Activated CD8-positive, alpha-beta memory T cell treated with anti-CD3 and anti-CD28 coated beads for 1 hour (primary cell): ENCODE measurements at places on chromosomes 2 and 18.

DNA sequence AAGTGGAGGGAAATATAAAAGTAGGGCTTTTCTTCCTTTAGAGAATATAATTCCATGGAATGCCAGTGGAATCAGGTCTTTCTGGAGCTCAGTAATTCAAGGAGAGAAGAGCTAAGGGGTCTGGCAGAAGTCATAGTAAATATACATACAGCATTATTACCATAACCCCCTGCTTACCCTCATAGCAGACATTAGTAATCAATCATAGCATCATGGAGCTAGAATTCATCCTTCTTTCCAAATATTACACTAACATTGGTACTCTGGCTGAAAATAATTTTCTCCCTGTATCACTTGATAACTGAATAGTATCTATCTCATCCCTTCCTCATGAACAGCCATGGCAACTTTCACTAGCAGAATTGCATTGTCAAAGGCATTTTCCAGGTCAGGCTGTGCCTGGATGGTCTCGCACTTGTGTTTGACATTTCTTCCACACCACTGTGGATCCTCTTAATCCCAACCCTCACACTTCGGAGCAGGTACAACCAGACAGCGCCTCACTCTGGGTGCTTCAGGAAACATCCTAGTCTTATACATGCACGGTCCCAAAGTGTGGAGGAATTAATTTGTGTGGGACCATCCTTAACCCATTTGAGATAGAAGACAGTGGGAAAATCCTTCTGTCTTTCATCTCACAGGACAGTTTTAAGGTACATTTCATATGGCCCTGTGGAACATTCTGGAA is 84.2 kb upstream of the SEC11C start:
- no peak for DNase-seq

GRCh38 chr2:2109186-2109585 is 221.9 kb downstream of the MYT1L start:
- no peak for DNase-seq

GRCh38 chr2:57396355-57397098 is 650.1 kb upstream of the VRK2 start:
- no peak for DNase-seq

GRCh38 chr2:1606046-1606400 is 138.3 kb downstream of the PXDN start:
- DNase-seq = no peak

- DNase-seq = no peak
These were observed 60.4 kb downstream of the RHOB start for GRCh38 chr2:20507166-20507692.

DNA sequence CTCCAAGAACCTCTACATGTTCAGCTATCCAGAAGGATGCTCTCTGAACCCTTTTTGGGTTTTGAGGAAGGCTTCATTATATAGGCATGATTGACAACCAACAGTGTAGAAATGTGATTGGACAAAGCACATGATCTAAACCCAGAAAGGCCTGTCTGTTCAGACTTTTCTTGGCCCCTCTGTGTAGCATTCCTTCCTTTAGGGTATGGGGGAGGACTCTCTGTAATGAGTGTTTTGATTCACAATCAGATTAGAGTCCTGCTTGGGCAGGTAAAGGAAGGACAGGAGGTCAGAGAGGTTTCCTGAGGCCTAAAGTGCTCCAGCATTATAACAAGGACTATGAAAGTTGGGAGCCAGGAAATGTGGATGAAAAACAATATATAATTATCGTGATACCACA is 13.6 kb downstream of the GULP1 start:
- DNase-seq = no peak

DNA sequence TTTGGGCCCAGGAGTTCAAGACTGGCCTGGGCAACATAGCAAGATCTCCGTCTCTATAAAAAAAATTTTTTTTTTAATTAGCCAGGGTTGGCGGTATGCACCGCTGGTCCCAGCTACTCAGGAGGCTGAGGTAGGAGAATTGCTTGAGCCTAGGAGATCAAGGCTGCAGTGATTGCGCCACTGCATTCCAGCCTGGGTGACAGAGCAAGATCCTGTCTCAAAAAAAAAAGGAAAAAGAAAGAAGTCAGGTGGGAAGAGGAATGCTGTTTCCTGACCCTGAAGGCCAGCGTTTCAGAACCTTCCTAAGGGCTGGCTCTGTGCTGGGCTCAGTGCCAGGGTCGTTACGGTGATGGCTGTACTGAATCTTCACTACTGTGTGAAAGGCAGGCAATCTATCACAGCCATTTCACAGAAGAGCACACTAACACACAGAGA is 35.0 kb upstream of the AGAP1 start:
- DNase-seq = no peak

GRCh38 chr18:74476140-74476539 is 19.0 kb upstream of the DIPK1C start:
- DNase-seq = no peak

DNA sequence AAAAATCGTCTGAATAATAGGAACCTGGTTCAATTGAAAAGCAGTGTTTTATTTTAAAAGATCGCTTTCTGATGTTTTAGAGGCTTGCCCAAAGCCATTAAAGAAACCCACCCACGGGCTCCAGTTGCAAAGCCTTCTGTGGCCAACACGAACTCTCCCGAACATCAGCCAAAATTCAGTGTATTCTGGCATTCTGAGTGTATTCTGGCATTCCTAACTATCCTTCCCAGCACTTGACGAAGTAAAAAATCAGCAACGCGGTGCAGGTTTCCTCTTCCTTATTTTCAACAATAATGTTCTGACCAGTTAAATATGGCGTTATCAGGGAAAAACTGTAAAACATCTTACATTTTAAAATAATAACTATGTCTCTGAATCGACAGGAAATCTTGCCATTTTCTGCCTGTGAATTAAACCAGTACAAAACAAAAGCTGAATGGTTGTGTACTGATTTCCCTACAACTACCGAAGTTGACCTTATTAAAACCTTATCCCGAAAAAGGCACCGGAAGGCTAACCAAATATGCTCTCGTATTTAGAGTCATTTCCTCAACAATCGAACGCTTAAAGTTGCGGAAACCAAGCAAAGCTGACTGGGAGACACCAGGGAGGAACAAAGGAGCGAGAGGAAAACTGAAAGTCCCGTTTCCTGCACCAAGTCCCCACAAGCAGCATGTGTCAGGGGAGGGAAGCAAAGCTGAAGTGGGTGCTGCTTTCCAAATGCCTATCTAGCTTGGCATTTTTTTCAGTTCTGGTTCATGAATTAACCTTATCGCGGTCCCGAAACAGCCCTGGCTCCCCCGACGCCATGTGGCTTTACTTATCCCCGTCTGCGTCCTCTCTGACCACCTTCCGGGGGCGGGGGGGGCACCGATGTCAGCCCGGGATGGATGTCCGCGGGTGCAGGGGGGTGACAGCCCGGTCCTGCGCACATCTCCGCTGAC is 44.3 kb downstream of the ZNF516 start:
- DNase-seq = no peak

GRCh38 chr2:33512112-33512511 is 35.7 kb downstream of the RASGRP3 start:
- DNase-seq = no peak

GRCh38 chr2:24620936-24621335 is 129.9 kb downstream of the NCOA1 start:
- no peak for DNase-seq

DNA sequence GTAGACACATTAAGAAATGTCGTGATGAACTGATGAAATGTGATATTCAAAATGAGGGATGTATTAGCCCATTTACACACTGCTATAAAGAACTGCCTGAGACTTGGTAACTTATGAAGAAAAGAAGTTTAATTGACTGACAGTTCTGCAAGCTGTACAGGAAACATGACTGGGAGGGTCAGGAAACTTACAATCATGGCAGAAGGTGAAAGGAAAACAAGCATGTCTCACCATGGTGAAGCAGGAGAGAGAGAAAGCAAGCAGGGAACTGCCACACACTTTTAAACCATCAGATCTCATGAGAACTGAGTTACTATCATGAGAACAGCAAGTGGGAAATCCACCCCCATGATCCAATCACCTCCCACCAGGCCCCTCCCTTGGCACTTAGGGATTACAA is 1010.8 kb upstream of the CELF4 start:
- no peak for DNase-seq

DNA sequence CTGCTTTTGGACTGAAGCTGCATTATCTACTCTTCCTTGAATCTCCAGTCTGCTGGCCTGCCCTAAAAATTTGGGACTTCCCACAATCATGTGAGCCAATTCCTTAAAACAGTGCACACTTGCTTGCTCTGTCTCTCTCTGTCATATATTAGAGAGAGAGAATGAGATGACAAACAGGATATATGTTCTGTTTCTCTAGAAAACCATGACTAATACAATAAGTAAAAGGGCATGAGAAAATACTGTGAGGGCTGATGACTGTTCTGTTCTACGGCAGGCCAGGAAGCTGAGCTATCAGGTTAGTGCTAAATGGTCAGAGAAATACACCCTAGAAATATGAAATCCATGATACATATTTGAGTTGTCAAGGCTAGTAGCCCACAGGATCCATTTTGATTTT is 1896.8 kb upstream of the CELF4 start:
- no peak for DNase-seq
